Vein endothelial cell (primary cell): ENCODE measurements at places on chromosomes 3 and 15. TPM values are rescaled to one million over a fixed set of nuclear protein-coding genes. Genes with fewer than 3 reads are reported as not detected.

The NCEH1 gene
- total RNA-seq = 18.6 and 33.7 TPM in 2 replicates

The LMOD3 gene
- total RNA-seq = not detected in 2 replicates

The OIP5 gene
- total RNA-seq = 4.2 and 6.8 TPM in 2 replicates

The CD47 gene
- total RNA-seq = 44.4 and 61.4 TPM in 2 replicates

The PLA2G4E gene
- not detected in 2 replicates for total RNA-seq

The C2CD4A gene
- 0.98 and 1.2 TPM in 2 replicates for total RNA-seq

The PLA2G4D gene
- total RNA-seq = not detected in 2 replicates

The ADAMTS7 gene
- 40.9 and 43.8 TPM in 2 replicates for total RNA-seq

The TPRG1 gene
- 0.38 and 0.98 TPM in 2 replicates for total RNA-seq
